Calu3 (cell line): ENCODE measurements at places on chromosomes 2 and 18. TPM values are rescaled to one million over a fixed set of nuclear protein-coding genes. Genes with fewer than 3 reads are reported as not detected.

SLC5A7 gene
- not detected in 2 replicates for total RNA-seq

GRCh38 chr2:218137514-218137913, 11.7 kb downstream of the CXCR2 start:
- DNase-seq = no peak

- DNase-seq = no peak
Measured at GRCh38 chr2:48254839-48255238, 275.1 kb upstream of the STON1 start.

DNA sequence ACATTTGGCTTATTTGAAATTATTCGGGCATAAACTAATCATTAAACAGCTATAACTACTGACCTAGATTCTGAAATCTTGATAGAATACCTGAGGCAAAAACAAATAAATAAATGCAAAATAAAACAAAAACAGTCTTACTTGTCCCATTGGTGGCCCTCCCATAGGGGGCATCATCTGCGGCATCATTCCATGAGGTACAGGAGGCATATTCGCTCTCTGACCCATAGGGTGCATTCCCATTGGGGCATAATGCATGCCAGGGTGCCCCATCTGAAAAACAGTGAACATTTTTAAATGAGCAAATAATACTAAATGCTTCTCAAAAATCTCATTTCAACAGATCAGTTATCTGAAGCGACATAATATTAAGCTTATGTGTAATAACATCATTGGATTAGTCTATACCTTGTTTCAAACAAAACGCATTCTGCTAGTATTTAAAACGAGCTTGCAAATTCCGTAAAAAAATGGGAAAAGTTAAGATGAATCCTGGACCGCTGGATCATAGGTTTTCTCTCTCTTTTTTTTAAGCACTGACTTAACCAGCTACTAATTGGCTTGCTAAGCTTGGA, 1.3 kb downstream of the PRPF40A start:
- peak; percentile 65 for DNase-seq

DNA sequence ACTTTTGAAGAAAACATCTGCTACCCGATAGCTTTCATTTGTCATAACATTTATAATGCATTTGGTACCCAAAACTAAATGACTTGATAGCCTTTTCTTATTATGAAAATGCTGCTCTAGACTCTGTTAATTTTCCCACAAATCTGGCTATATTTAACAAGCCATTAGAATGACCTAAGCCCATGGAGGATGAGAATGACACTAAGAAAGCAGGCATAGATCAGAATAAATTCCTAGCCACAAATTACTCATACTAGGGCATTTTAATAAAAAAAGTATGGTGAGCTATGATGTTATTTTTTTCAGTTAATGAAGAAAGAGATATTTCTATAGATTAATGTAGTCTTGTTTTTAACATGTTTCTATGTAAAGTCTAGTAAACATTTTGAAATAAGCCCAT, 1728.3 kb downstream of the SUCLG1 start:
- no peak for DNase-seq

- peak; percentile 24 for DNase-seq
Measured at GRCh38 chr2:134359367-134360081, 105.7 kb downstream of the MGAT5 start.

GRCh38 chr18:21289827-21290226, 47.8 kb downstream of the GREB1L start:
- DNase-seq = no peak

- DNase-seq = peak; percentile 48
Measured at GRCh38 chr2:12176623-12177454, 430.4 kb downstream of the LPIN1 start.

DNA sequence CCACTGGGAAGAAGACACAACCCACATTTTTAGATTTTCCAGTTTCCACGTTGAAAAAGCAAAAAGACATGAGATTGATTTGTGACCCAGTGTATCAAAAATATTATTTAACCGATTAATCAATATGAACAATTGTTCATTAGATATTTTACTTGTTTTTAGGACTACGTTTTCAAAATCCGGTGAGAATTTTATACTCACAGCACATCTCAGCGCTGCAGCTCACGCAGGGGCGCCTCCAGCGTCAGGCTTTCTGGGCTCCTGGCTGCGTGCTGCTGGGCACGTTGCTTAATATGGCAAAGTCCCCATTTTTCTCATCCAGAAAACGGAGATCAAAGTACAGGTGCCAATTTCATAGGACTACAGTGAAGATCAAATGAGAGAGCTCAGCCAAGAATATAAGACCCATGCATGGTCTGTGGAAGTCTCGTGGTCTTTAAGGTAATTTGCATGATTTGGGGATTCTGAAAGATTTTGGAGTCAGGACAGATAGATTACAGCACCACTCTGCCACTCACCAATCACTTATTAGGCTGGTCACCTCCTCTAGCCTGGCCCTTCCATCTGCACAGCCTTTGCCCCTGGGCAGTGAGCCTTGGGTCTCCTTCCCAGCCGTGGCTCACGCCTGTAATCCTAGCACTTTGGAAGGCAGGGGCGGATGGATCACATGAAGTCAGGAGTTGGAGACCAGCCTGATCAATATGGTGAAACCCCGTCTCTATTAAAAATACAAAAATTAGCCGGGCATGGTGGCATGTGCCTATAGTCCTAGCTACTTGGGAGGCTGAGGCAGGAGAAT, 36.2 kb downstream of the PTPN18 start:
- no peak for DNase-seq

DNA sequence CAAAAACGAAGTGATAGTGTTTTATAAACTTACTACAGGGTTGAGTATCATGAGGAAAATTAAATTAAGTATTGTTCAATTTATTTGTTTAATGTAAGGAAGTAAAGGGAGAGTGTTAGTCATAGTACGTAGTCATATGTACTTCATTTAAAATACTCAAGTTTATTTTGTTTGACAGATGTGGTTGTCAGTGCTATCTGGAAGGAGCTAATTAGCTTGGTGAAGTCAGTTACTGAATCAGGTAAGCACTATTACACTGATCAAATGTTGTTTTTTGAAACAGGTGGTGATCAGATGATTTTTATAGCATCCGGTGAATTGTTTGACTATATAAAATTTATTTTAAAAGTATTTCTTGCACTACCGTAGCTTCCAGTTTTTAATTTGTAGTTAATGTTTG, 28.8 kb downstream of the RIF1 start:
- no peak for DNase-seq
